ENCODE measurements at places on chromosomes 13 and 19.

- DNase-seq = no peak
These were observed 37.7 kb upstream of the CCNE1 start for GRCh38 chr19:29774126-29774525.

GRCh38 chr19:51514866-51515481 lies 13.4 kb upstream of the SIGLEC12 start:
- DNase-seq = peak; percentile 69

DNA sequence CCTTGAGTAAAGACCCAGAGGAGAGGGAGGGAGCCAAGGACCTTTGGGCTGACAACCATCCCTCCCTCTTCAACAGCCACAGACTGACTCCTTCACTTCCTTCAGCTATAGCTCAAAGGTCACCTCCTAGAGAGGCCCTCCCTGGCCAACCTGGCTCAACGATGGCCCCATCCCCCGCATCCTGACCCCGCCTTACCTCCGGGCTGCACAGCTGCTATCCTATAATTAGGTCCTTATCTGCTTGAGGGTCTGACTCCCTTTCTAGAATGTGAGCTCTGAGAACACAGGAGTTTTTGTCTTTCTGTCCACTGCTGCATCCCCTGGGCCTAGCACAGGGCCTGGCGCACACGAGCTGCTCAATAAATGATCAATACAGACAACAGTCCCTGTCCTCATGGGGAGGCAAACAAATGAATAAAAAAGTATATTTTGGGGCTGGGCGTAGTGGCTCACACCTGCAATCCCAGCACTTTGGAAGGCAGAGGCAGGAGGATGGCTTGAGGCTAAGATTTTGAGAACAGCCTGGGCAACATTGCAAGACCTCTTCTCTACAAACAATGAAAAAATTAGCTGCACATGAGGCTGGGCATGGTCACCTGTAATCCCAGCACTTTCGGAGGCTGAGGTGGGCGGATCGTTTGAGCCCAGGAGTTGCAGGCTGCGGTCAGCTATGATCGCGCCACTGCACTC lies 6.6 kb upstream of the LGALS4 start:
- no peak for DNase-seq

- peak; percentile 76 for DNase-seq
These were observed 285.8 kb downstream of the MYO16 start for GRCh38 chr13:108915095-108915633.

DNA sequence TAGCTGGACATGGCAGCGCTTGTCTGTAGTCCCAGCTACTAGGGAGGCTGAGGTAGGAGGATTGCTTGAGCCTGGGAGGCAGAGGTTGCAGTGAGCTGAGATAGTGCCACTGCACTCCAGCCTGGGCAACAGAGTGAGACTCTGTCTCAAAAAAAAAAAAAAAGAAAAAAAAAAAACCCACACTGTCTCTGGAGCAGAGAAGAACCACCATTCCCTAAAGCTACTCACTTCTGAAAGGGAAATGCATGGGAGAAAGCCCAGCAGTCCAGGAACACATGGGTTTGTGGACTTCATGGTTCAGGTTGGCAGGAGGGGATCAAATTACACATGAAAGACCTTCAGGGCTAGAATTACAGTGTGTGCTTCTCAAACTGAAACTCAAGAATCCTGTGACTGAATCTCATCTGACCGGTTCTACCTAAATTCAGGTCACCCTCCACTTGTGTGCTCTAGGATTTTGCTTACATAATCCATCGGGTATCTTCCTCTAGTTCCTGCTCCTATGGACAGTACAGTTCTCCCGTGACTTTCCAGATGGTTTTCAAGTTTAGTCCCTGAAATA lies 30.2 kb upstream of the CPB2 start:
- DNase-seq = no peak

DNA sequence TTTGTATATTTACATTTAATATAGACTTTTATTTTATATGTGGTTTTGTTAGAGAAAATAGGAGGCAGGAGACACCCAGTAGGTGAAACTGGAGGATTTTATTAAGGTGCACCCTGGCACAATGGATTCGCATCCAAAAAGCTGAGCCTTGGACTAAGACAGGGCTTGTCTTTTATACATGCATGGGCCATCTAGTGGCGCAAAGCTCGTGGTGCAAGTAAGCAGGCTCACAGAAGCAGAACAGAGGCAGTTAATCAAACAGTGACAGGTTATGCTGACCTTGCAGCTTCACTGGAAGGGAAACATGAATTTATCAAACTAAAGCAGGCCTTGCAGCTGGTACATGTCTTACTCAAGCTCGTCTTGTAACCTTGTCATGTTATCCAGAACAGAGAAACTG lies 58.8 kb upstream of the ZNF681 start:
- DNase-seq = no peak

DNA sequence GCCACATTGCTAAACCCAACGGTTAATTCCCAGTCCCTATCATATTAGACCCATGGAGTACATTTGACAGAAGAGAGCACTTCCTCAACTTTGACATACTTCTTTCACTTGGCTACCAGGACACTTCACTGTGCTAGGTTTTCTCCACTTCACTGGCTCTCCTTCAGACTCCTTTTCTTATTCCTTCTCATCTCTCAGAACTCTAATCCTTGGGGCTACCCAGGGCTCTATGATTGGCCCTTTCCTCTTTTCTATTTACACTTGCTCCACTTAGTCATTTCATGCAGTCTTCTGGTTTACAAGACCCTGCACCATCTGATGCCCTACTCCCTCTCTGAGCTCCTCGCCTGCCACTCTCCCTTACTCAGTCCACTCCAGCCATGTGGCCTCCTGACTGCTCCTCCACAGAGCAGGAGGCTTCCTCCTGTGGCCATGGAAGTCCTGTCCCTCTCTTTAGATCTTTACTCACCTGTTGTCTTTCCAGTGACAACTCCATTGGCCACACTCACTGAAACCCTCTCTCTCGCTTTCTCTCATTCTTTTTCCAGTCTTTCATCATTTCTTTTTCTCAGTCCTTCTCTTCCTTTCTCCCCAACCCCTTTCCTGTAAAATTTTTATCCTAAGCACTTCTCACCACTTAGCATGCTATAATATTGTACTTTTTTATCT lies 90.4 kb downstream of the TBC1D4 start:
- DNase-seq = no peak

GRCh38 chr13:23509781-23510543 lies 60.2 kb upstream of the TNFRSF19 start:
- DNase-seq = peak; percentile 74

- peak; percentile 89 for DNase-seq
These were observed 37.0 kb upstream of the CCNA1 start for GRCh38 chr13:36395280-36395679.

GRCh38 chr13:109205315-109205714 lies 575.9 kb downstream of the MYO16 start:
- no peak for DNase-seq

DNA sequence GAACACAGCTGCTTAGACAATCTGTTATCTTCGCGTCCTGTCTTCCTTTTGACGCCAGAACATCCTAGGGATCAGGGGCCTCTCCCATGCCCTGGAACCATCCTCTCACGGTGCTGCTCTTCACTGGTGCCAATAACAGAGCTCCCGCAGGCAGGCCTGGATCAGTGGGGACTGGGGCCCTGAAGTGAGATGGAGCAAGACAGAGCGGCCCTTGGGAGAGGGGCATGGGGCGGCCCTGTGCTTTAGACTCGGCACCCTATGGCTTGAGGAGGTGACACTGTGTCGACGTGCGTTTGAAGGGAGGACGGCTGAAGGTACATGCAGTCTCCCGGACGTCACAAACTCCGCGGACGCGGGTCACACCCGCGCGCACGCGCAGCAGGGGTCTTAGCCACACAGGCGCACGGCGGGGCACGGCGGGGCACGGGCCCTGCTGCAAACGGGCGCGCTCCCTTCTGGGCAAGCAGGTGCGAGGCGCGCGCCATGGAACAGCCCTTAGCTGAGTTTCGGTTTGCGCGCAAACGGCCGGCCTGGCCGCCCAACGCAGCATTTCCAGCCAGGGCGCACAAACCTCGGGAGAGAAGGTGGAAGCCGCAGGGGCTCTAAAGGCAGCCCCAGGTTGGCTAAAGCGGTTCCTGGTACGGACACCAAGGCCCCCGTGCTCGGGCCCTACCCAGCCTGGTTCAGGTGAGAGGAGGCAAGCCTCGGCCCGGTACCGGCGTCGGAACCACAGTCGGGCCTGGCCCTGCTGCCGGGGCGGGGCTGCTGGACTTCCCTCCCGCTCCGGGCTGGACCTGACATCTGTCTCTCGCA lies 16.5 kb upstream of the RNF17 start:
- peak; percentile 2 for DNase-seq

DNA sequence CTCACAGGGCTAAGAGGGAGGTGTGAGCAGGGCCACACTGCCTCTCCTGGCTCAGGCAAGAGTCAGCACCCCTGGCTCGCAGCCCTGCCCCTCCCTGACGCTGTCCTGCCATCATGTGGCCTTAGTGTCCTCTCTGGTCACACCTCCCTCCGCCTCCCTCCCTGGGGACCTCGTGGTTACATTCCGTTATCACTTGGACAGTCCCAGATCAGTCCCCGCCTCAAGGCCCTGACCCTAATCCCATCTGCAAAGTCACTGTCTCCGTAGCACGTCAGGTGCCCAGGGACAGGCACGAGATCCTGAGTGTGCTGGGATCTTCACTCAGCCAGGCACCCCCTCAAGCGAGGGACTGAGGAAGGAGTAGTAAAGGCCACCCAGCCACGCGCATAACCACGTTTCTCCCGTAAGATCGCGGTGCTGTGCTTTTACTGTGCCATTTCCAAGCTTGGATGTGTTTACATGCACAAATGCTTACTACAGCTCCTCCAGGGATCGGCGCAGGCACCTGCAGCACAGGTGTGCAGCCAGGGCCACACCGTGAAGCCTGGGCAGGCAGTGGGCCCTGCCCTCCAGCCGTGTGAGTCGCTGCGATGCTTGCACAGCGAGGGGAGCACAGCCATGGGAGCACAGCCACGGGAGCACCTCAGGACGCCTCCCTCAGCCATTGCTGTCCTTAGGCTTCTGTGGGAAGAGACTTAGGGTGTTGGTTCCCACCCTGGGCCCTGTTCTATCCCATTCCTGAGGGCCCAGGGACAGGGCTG lies 10.7 kb upstream of the TMEM255B start:
- DNase-seq = no peak

- DNase-seq = no peak
These were observed 364.3 kb downstream of the KCNRG start for GRCh38 chr13:50379584-50379983.

GRCh38 chr13:78398743-78399410 lies 204.5 kb downstream of the POU4F1 start:
- no peak for DNase-seq

- DNase-seq = peak; percentile 80
These were observed 5.8 kb downstream of the KLF2 start for GRCh38 chr19:16330368-16330801.

DNA sequence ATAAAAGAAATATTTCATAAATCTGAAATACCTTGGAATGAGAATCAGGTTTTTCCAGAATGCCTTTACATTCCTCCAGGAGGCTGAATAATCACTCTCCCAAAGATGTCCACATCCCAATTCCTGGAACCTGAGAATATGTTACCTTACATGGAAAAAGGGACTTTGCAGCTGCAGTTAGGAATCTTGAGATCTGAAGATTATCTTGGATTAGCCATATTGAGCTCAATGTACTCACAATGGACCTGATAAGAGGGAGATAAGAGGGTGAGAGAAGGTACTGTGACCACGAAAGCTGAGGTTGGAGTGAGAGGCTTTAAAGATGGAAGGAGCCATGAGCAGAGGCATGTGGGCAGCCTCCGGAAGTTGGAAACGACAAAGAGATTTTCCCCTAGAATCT lies 36.8 kb upstream of the MBNL2 start:
- peak; percentile 2 for DNase-seq

GRCh38 chr13:92433386-92433785 lies 793.2 kb upstream of the GPC6 start:
- DNase-seq = no peak

GRCh38 chr19:3983936-3984583 lies 1.2 kb downstream of the EEF2 start:
- DNase-seq = peak; percentile 47

DNA sequence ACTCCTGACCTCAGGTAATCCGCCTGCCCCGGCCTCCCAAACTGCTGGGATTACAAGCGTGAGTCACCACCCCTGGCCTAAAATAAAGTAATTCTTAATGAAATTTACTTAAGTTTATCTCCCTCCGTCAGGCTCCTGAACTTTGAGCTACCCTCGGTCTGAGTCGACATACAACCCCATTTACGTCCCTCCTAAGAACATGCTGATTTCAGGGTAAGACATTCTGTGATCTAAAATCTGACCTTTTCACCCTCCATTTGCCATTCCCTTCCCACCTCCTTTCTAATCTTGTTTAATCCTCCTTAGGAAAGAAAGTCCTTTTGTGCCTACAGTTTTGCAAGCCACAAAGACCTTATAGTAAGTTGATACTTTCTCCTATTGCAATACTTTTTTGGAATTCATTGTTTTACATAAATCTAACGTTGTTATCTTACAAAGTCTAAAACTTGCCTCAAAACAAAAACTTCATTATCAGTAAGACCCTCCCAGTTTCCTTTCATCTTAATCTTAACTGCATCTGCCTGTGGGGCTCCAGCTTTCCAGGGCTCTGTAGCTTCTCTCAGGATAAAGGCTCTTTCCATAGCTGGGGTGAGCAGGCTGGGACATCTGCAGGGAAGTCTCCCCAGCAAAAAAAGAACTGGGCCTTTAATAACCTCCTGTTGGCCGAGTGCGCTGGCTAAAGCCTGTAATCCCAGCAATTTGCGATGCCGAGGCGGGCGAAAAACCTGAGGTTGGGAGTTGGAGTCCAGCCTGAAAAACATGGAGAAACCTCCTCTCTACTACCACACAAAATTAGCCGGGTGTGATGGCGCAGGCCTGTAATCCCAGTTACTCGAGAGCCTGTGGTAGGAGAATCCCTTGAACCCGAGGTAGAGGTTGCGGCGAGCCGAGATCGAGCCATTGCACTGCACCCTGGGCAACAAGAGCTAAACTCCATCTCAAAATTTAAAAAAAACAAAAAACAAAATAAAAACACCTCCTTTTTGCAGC lies 143.1 kb downstream of the ZNF737 start:
- no peak for DNase-seq

DNA sequence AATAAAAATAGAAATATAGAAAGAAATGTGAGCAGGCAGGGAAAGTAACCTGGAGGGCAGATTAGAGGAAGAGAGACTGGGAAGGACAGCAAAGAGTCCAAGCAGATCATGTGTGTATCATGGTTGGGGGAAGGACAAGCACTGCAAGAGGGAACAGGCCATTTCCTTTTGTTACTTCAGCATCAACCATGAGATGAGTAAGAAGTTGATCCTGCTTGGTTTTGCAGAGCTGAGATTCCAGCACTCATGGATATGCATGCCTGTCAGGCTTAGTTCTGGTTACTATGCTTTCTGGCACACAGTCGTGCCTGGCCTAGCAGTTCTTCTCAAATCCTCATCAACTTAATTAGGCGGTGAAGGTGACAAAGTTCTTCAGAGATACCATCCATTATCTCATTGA lies 18.1 kb downstream of the NALCN start:
- DNase-seq = peak; percentile 39

GRCh38 chr19:1146412-1146699 lies 27.7 kb downstream of the SBNO2 start:
- no peak for DNase-seq

- no peak for DNase-seq
These were observed 23.5 kb downstream of the SLC7A1 start for GRCh38 chr13:29571876-29572570.
